Gastroesophageal sphincter (tissue), 4 donors: ENCODE measurements at places on chromosomes 6 and 20.

- no peak for ATAC-seq
These were observed 5.7 kb downstream of the ARHGAP40 start for GRCh38 chr20:38607351-38607750.

- ATAC-seq, result no peak
These were observed 459.8 kb upstream of the RUNX2 start for GRCh38 chr6:44868335-44868668.

DNA sequence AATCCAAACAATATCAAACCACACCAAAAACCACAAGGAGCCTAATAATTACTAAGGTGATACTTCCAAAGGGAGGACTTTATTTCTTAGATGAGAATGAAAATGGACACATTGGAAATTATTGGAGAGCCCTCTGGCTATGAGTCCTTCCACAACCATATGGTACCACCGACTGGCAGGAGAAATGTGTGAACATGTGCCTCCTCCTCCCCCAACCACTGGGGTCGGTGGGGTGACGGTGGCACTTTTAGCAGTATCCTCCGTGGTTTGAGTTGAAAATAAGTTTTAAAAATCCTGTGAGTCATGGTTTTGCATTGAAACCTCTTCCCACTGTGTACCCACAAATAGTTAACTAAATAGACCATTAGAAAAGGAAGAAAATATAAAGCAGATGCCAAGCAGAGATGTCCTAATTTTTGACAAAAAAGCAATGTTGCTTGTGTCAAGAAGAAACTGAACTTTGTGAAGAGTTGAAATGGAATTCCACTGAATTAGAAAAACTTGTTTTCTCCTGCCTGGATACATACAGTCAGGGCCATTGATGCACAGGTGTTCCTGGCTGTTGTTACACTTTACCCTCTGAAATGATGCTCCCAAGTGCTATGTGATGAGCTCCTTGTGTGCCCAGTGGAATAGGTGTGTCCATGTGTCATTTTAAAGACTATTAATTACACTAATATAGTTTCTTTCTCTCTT lies 3.2 kb downstream of the EDN1 start:
- ATAC-seq, result no peak

DNA sequence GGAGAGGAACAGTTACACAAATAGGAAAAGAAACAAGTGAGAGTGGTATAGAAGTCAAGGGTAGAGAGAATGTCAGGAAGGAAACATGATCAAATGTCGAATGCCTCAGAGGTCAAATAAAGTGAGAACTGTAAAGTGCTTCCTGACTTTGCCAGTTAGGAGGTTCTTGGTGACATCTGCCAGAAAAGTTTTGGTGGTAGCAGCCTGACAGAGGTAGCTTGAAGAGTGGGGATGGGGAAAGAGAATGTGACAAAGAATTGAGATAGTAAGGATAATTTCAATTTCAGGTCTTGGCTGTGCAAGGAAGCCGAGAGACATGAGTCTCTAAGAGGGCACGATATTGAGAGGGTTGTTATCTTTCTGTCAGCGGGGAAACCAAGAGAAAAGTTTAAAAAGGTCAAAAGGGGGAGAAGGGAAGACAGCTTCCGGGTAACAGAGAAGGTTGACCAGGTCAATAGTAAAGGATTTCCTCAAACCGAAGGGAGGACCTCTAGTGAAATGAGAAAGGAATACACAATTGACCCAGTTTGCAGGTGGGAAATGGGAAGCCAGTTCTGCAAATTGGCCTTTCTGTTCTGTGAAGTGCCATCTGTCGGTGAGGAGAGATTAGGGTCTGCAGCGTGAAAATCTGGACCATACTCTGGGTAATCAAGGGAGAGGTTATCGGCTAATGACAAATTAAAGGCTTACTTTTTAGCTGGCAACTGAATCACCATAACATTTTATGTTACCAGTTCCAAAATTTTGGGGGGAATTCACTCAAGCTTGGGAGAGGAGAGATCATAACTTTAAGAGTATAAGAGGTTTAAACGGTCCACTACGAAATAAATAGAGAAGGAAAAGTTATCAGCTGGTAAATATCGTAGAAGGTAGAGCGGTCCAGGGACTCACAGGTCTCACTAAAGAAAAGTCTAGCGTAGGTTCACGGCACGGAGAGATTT lies 973 bp upstream of the BRD2 start:
- no peak for ATAC-seq

- peak; percentile 81 for ATAC-seq
These were observed 191.8 kb upstream of the RREB1 start for GRCh38 chr6:6915813-6916547.

GRCh38 chr6:8947900-8948299 lies 512.6 kb upstream of the SLC35B3 start:
- ATAC-seq, result peak; percentile 16

- no peak for ATAC-seq
These were observed 27.7 kb downstream of the HIVEP1 start for GRCh38 chr6:12039540-12040459.

- ATAC-seq, result no peak
These were observed 23.5 kb downstream of the USP49 start for GRCh38 chr6:41871691-41872090.

- no peak for ATAC-seq
These were observed 744.3 kb upstream of the DEFB115 start for GRCh38 chr20:30513050-30513628.

- ATAC-seq, result peak; percentile 54
These were observed 1.6 kb downstream of the DSP start for GRCh38 chr6:7542874-7543624.

DNA sequence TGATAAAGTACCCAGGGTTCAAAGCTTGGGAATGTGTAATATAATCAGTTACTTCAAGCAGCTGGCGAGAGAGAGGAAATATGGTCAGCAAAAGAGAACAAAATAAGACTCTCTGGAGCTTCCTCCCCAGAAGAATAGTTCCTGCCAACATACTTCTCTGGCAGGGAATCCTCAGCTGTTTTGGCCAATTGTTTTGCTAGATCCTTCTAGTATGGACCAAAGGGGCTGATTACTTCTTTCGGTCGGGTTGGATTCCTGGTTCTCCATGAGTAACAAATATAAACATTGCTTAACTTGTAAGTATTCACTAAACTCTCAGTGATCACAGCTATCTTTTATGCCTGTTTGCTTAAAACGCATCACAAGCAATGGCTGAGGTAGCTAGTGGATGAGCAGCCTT lies 31.4 kb upstream of the FBXO9 start:
- ATAC-seq, result peak; percentile 77

GRCh38 chr20:19998990-19999705 lies 18.0 kb upstream of the NAA20 start:
- no peak for ATAC-seq

DNA sequence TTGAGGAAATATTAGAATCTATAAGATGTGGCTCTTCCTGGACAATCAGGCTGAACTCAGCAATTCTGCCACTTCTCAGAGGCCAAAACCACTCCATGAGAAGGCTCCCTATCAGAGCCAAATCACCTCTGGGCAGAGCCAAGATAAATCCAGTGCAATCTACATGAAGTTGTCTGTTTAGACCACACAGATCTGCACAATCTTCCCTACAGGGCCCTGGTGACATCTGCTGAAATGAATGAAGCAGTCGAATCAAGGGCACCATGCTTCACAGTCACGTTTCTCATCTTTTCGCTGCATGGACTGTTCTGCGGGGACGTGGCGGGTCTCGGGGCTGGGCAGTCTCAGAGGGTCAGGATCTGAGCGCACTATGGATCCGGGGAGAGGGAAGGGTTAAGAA lies 60.1 kb upstream of the CD93 start:
- no peak for ATAC-seq

DNA sequence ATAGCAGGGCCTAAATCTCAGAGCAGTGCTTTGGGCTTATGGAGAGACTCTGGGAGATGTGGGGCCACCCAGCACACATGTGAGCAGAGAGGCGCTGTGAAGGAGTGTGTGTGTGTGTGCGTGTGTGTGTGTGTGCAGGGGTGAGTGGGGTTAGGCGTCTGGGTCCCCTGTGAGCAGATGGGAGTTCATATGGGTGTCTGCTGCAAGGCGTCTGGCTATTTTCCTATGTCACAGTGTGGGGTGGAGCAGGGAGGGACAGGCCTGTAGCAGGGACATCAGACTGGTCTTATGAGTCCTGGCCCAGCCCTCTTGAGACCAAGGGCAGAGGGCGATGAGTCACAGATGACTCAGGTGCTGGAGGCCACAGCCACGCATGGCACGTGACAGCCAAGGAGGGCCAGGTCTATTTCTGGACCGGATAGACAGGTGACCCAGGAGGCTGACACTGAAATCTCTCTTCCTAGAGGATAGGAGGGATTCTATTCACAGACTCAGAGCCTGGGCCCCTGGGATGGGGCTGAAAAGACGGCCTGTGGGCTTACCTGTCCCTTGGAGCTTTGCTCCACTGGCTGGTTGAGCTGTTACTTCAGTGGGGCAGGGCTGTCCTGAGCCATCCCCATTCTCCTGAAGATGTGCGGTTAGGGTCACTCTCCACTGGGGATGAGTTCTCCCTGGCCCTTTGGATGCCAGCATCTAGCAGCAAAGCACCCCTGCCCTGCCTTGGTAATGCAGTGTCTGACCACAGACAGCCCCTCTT lies 28.9 kb downstream of the VEGFA start:
- ATAC-seq, result no peak

GRCh38 chr20:58611236-58612030 lies 39.6 kb upstream of the STX16 start:
- no peak for ATAC-seq

GRCh38 chr6:166775923-166776220 lies 148.8 kb upstream of the RPS6KA2 start:
- no peak for ATAC-seq

GRCh38 chr20:6074145-6074561 lies 20.3 kb upstream of the LRRN4 start:
- ATAC-seq, result no peak

DNA sequence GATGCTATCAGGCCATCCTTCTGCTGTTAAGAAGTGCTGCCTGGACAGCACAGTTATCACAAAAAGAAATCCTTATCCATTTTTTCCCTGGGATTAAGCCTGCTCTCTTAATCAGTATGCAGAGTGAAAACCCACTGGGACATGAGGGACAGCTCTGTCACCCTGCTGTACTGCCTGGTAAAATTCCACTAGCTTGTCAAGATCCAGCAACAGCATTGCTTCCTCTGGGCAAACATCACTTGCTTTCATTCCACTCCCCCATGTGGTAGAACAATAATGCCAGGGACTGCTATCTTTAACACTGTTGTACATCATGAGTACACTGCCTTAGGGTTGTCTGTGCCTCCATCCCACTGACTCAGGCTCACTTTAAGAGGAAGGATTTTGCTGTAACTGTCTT lies 331.3 kb downstream of the KIF16B start:
- no peak for ATAC-seq

DNA sequence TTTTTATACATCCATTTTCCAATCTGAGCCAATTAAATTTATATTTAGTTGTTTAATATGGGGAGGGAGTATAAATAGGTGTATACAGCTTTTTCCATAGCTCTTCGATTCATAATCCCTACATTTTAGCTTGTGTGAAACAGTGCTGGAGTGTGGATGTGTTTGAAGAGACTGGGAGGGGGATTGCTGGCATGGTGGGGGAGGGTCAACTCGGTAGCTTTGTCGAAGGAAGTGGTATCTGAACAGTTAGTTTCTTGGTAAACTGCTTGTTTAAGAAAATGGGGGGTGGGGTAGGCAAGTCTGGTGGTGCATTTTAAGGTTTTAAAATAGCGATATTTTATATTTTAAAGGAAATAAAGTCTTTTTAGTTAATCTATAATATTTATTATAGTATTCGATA lies 1.4 kb upstream of the LIN28B start:
- ATAC-seq, result no peak

DNA sequence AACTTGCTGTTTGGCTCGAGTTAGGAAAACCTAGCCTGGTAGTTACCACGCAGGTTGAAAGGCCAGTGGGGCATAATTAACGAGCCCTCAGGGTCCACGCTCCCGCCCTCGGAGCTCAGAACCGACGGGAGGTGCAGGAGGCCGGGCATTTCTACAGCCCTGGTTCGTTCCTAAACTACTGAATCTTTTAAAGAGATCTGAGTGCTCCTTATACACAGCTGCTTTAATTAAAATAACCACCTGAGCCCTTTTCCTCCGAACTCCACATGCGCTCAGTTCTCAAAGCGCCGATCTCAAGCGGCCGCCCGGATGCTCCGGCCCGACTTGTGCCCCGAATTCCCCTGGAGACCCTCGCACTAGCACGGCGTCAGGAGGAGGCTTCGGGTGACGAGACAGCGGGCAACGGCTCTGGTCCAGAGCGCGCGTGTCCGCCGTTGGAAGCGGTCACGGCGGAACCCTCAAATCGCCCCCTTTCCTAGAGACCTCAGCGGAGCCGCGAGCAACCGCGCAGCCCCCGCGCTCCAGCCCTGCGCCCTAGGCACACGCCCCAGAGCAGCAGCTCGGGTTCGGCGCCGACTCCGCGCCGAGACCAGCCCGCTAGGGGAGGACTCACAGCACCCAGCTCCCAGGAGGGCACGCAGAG lies 397 bp downstream of the WDR27 start:
- ATAC-seq, result peak; percentile 3

DNA sequence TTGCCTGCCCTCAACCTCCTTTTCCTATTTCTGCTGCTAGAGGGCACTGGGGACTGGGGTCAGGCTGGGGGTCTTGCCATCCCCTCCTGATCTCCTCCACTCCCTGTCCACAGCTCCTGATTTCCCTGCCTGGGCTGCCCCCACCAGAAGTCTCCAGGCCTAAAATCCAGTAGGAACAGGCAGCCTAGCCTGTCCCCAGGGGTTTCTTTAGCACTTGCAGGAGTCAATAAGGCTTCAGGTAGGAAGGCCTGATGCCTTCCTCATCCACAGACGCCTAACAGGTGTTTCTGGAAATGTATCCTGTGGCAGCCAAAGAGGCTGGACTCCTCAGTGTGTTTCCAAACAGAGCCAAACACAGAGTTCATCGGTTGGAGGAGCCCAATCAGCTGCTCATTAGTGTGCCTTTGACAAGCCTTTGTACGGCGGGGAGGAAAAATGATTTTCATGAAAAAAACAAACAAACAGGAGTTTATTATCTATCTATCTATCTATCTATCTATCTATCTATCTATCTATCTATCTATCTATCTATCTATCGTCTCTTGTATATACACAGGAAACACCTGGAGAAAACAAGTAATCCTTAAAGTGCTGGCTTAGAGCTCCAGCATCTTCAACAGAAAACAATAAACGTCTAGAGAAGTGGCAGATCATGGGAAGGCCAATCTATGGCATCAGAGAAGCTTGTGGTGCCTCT lies 3.7 kb upstream of the RAET1E start:
- no peak for ATAC-seq

- ATAC-seq, result no peak
These were observed 31.9 kb downstream of the VAPB start for GRCh38 chr20:58420798-58421496.
